C1 segment of cervical spinal cord (tissue), 14 donors: ENCODE measurements at places on chromosomes 16 and 17.
A peak's percentile ranks its signal among the peaks of the same experiment; 100 is the strongest.

GRCh38 chr16:55357241-55357640 is 33.2 kb downstream of the IRX6 start:
- no peak for DNase-seq

DNA sequence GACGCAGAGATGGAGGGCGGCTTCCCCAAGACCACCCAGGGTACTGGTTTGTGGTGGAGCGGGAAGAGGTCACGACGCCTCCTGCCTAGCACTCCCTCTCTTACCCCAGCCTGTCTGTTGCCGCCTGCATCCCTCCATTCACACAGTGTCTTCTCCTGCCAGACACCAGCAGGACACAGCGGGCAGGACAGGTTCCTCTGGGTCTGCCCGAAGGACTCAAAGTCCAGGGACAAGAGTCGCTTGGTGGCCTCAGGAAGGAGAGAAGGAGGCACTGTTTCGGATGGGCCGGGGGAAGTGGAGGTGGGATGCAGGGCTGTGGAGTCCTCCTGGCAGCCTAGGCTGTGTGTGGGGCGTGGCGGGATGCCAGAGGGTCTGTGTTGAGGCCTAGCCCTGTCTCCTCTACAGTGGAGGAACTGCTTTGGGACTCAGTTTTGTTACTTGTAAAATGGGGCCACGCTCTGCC is 19.6 kb upstream of the TNS4 start:
- DNase-seq, result no peak

- DNase-seq, result no peak
Observed at GRCh38 chr16:27972500-27972899, 91.0 kb downstream of the GSG1L start.

- DNase-seq, result no peak
Observed at GRCh38 chr17:4199818-4200402, 56.9 kb downstream of the CYB5D2 start.

DNA sequence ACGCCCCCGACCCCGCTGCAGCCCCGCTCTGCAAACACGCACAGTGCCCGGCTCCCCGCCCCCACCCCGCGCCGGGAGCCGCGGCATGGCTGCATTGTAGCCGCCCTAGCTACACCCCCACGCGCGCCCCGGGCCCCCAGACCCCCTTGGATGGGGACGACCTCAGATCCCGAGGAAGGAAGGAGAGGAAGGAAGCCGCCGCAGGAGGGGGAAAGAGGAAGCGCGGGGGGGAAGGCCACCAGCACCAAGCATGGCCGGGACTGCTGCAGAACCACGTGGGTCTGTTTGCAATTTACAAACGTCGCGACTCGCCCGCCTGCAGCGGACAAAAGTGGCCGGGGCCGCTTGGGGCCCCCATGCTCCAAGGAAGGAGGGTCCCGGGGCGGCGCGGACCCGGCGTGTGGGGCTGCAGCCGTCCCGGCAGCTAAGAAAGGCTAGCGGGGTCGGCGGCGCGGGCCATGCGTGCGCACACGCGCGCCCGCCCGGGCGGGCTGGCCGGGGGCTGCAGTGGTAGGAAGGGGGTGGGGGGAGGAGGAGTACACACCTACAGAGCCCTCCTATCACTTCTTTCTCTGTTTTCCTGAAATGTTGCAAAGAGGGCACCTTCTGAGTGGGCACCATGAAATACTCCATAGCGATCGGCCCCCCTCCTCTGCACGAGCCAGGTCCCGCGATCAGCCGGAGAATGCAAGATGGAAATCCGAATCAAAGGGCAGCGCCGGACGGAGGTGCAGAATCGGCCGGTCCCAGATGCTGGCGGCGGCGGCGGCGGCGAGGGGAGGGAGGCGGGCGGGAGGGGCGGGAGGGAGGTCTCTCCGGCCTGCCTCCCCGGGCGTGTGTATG is 488 bp downstream of the TFAP4 start:
- peak; percentile 56 for DNase-seq

DNA sequence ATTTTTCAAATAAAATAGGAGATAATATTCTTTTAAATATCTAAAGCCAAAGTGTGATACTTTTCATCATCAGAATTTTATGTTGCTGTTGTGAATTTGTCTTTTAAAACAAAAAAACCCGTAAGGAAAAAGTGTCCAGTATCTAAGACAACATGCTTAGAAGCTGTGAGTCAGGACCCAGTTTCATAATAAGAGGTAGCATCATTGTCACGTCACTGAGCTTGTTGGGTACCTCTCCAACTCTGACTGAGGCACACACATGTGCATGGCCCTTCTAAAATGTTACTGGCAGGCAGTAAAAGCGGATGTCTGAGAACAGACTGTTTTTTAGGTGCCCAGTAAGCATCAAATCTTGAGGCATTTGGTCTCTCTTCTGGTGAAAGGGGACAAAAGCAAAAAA is 2.5 kb downstream of the CIAPIN1 start:
- DNase-seq, result no peak

DNA sequence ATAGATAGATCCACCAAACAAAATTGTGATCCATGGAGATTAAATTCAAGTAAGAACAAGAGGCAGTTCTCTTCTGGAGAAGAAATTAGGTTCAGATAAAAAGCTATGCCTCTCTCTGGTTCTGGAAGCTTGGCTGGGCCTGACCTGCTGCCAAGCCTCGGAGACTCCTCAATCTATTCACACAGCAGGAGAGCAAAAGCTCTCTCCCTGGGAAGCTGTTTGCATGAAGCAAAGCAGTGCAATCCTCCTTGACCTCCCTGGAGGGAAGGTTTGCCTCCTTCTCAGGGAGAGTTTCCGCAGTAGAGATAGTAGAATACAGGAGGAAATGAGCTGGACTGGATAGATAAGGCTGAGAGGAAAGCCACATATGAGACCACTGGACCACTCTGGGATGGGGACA is 78.1 kb upstream of the GNAO1 start:
- no peak for DNase-seq

GRCh38 chr17:39704821-39705551 is 5.1 kb downstream of the ERBB2 start:
- no peak for DNase-seq

GRCh38 chr17:29176558-29177351 is 3.4 kb downstream of the MYO18A start:
- no peak for DNase-seq

- no peak for DNase-seq
Observed at GRCh38 chr16:53626161-53626560, 77.5 kb downstream of the RPGRIP1L start.

DNA sequence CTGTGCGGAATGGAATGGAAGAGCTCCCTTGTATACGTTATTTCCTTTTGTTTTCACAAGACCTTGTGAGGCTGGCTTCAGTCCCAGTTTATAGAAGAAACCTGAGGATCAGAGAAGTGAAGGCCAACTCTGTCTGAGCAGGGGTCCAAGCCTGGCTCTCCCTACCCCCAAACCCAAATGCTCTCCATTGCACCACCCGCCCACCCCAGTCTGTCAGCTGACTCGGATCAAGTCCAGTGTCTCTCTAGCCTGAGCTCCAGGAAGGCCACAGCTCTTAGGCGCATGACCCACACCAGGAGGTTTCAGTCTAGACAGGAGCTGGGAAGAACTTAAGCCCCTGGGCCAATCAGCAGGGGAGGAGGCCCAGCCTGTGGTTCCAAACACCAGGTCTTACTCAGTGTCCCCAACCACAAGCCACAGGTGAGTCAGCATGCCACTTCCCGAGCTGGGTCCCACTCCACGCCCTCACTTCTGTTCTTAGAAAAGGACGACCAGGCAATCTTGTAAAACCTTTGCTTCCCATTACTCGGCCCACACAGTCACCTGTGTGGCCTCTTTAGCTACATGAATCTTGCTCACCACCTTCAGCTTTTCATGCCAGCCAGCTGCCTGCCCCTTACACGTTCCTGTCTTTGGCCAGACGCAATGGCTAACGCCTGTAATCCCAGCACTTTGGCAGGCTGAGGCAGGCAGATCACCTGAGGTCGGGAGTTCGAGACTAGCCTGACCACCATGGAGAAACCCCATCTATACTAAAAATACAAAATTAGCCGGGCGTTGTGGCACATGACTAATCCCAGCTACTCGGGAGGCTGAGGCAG is 27.8 kb downstream of the TK2 start:
- DNase-seq, result no peak

DNA sequence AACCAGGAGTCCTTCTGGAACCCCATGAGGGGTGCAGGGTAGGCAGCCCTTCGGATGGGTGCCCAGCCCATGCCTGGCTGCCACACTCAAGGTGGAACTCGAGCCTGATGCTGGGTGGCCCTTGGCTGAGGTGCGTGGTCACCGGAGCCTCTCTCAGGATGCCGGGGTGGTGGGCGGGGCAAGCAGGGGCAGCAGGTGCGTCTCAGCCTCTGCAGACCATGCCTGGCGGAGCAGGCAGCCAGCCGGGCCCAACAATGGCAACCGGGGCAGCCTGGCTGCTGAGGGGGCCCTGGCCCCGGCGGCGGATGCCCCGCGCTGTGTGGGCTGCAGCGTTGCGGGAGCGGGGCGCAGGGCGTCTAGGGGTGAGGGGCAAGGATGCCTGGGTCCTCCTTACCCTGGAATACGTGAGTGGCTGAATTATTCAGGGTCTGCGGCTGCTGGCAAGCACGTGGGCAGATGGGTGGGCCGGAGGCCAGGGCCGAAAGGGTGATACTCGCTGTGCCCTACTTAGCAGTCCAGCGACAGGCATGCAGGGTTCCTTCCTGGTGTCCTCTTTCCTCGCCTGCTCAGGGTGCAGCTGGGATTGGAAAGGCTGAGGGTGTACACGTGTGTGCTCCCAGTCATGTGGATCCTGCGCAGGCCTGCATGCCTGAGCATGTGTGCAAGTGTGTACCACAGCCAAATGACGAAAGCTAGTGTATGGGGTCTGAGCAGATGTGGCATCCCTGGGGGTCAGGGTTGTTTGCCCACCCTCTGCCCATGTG is 14.6 kb downstream of the MYO15A start:
- DNase-seq, result no peak

- no peak for DNase-seq
Observed at GRCh38 chr17:74951680-74952421, 16.2 kb downstream of the OTOP3 start.

- DNase-seq, result no peak
Observed at GRCh38 chr16:87608400-87608985, 6.2 kb downstream of the JPH3 start.

DNA sequence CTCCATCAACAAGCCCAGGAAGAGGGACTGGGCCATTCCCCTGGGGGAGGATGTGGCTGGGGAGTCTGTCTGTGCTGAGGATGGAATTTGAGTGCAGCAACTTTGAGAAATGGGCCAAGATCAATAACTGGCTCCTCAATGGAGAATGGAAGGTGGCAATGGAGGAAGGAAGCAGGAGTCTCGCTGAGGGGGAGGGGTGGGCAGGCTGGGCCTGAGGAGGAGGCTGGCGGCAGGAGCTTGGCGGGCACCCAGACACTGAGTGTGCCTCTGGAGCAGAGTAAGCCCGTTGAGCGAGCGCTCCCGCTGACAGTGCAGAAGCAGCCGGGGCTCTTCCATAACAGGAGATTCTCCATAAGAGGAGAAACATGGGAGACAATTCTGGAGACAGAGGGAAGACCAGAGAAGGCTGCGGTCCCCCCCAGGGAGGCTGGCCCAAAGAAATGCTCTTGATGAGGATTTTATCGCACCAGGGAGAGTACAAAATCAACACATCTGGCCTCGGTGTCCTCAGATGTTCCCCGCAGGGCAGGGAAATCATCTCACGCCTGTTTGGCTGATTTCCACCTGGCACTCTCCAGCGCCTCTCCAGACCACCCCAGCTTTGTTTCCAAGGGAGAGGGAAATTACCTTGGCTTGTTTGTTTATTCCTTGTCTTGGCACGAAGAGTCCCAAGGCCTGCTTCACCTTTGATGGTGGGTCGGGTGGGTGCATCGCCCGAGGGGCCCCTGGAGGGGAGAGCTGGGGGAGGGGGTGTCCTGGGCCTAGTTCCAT is 2.8 kb upstream of the MMP15 start:
- DNase-seq, result no peak
